Stimulated activated CD4-positive, alpha-beta T cell treated with anti-CD3 and anti-CD28 coated beads, Interleukin-1b, Interleukin-23, amount 100 ng/mL, for 1 hour (primary cell): ENCODE measurements at places on chromosomes 4 and X.

DNA sequence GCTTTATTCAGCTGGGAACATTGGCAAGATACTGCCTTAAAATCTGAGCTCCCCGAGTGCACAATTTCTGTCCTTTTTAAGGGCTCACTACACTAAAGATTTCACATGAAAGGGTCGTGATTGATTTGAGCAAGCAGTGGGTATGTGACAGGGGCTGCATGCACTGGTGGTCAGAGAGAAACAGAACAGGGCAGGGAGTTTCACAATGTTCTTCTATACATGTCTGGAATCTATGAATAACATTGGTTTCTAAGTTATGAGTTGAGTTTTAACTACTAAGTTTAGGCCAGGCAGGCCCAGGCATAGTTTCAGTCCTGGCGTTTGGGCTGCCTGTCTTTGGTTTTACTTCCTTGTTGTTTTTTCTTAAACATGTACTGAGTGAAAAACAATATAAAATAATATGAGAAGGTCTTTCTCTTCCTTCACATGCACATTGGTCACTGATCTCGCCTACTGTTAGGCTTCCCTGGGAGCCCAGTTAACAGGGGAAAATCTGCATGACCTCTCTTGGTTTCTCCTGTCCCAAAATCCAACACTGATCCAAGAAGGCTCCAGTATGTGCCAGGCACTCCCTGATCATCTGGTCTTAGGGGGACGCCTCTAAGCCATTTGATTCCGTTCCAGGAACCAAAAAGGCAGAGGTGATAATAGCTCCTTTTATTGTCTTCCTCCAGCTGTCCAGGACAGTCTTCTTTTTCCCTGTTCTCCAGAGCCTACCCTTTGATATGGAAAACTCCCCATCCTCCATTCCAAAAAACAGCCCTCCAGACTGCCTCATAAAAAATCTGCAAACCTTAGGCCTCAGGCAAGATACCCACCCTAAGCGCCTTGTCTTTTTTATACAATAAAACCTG lies at the start of gene UGT2B17:
UGT2B17 (minus strand) TSS at position 51 of the 854 bp plus-strand sequence. CDS start 7,838 bp downstream, outside the sequence.
- no peak for DNase-seq

DNA sequence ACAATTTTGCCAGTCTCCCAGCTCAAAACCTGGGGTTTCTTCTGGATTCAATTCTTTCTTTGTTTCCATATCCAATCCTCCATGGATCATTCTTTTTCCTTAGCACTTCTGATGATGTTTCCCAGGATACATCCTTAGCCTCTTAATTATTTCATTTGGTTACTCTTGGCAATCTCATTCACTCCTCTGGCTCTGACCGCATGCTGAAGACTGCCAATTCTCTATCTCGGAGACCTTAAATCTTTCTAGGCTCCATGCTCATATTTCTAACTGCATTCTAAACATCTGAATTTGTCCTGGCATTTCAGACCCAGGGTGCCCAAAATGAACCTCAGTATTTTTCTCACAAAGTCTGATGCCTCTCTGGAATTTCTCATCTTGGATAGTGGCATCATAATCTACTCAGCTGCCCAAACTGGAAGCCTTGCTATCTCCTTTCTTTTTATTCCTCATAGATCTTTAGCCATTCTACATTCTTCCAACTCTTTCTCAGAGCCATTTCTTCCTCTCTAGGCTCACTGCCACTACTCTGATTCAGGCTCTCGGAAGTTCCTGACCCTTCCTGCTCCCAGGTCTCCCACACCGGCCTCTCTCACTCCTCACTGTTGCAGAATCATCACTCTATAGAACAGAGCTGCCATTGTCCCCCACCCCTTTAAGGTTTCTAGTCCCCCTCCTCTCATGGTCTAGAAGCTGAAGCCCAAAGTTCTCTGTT lies 290.2 kb downstream of the CAMK2D start:
- DNase-seq, result no peak

- no peak for DNase-seq
These were observed 18.7 kb upstream of the GPR34 start for GRCh38 chrX:41670112-41670511.

- peak; percentile 46 for DNase-seq
These were observed 26.8 kb upstream of the BOD1L1 start for GRCh38 chr4:13654162-13654797.

DNA sequence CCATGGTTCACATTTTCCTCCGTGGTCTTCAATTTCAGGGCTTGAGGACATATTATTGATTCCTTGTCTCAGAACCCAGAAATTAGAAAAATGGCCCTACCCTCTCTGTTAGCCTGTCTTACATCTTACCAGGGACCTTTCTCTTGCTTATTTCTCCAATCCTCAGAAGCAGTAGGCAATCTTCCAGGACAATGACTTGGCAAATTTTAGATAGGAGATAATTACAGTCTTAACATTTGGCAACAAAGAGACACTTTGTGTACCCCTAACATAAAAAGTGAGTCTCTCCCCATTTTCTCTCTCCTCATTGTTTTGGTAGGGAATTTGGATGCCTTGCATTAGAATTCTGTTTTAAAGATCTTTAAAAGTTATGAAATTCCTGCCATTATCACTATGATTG lies 778.1 kb upstream of the SLIT2 start:
- DNase-seq, result no peak

- DNase-seq, result no peak
These were observed 53.5 kb downstream of the DCLK2 start for GRCh38 chr4:150131581-150132228.

- DNase-seq, result no peak
These were observed 231.1 kb upstream of the ARHGAP24 start for GRCh38 chr4:85243857-85244256.

- no peak for DNase-seq
These were observed 37.9 kb downstream of the WDR1 start for GRCh38 chr4:10078481-10079233.

DNA sequence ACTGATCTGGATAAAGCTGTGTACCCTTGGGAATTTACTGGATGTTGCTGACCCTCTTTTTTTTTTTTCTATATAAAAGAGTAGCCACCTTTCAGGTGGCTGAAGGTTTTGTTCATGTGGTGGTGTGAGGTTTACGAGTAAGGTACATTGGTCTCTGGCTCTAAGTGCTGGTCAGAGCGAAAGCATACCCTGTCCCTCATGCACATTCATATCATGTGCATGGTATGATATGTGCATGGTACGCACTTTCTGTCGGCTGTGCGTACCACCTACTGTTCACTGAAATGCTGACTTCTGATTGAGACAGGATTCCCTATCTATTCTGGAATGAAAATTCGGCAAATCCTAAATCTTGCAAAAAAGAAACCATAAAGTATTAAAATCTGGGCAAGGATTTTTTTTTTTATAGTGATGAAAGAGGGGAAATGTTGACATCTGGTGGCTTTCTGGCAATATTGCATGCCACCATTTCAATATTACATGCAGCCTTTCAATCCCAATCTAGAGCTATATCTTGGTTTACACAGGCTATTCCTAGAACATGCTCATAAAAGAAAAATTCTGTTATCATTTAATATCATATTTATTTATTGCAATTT lies 32.8 kb downstream of the FAM149A start:
- no peak for DNase-seq

- no peak for DNase-seq
These were observed 4.4 kb upstream of the PGM2 start for GRCh38 chr4:37821953-37822605.

GRCh38 chr4:161714022-161714751 lies 449.6 kb downstream of the FSTL5 start:
- no peak for DNase-seq

GRCh38 chrX:31186693-31187338 lies 115.0 kb upstream of the FTHL17 start:
- no peak for DNase-seq

- DNase-seq, result no peak
These were observed 25.4 kb upstream of the ARSD start for GRCh38 chrX:2954541-2954940.

DNA sequence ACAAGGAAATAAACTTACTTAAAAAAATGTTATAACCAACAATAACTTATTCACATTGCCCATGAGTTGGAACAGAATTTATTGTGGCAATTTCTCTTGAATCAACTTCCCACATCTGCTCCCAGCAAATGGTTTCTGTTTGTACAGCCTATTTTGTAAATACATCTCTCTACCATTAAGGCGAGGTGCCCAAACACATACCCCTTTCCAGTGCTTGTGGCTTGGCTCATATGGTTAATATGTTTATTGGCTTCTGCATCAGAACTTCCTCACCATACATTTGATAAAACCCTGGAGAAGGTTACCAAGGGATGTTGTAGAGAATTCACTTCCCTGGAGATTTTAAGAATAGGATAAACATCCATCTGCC lies 207.1 kb downstream of the SOWAHB start:
- no peak for DNase-seq

GRCh38 chr4:84319124-84319523 lies 180.0 kb downstream of the NKX6-1 start:
- no peak for DNase-seq

- DNase-seq, result no peak
These were observed at the start of gene PRICKLE3 for GRCh38 chrX:49186125-49187027. Gene PRICKLE3, minus strand, starts transcription at chrX:49186373. Its CDS starts 76 bp downstream, at chrX:49186297.

DNA sequence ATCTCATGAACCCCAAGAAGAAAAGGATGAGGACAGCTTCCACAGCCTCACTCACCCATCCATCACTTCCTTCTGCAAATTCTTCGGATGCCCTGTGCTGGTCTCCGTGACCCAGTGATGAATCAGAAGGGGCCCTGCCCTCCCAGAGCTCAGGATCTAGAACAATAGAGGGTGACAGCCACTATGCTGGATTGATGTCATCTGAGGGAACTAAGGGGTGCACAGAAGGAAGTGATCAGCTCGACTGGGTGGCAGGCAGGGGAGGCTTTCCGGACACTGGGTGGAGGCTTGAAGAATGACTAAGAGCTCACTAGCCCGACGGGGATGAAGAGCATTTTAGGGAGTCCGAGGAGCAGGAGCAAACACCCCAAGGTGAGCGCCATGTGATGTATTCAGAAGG lies 1.4 kb upstream of the ZNF185 start:
- DNase-seq, result no peak

GRCh38 chr4:159312236-159312635 lies 209.4 kb downstream of the RAPGEF2 start:
- no peak for DNase-seq

GRCh38 chr4:184536065-184536880 lies 61.9 kb upstream of the IRF2 start:
- no peak for DNase-seq

DNA sequence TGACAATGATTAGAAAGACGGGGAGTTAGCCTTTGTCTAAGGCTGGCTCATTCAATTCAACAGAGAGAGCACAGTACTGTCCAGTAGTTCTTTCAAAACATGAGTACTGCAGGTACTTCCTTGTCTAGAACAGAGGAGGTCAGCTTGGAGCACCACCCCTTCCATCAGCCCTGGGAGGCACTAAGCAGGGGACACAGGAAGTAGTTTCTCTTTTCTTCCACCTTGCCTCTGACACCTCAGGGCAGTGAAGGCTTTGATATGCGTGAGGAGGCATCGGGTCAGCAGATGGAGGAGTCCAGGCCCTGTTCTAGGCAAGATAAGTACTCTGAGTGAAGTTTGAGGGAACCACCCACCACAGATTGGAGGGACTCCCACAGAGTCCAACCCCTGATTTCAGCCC lies 33.1 kb downstream of the MAGEB10 start:
- DNase-seq, result no peak

DNA sequence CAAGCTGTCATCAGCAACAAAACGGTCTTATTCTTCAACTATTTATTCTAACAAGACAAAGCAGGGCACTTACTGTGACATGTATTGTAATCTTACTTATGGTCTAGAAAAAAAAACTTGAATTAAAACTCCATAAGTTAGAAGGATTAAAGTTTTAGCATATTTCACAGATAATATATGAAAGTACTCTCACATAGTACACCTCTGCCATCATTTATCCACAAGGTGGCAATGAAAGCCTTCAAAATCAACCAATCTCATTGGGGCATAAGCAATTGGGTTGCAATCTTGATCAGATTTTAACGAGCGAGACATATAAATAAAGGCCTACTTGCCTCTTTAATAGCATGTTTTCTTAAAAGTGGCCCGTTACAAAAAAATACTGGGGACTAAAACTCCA lies 1382.9 kb downstream of the FAM133A start:
- DNase-seq, result no peak

- peak; percentile 38 for DNase-seq
These were observed 50.0 kb downstream of the TMA16 start for GRCh38 chr4:163544407-163545038.

DNA sequence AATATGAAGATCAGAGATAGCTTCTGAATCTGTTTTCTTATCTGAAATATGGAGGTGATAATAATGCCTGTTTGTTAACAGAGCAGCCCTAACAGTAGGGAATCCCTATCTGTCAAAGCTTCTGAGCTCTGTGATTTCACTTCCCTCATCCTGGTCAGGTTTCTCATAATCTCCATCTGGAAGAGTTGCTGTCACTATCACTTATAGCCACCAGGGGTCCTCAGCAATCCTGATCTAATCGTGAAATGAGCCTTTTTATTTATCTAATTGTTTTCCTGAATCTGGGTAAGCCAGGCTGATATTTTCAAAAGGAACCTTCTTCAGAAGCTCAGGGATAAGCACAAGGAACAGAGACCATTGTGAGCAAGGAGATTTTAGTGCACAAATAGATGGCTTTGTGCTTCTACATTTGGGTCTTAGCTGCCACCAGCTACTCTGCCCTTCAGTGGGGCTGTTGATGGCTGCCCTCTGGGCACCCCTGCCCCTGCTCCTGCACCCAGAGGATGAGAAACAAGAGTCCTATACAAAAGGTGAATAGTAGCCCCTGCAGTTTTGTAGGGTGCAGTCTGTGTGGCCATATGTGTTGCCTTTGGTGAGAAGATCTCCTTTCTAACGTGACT lies 196.4 kb upstream of the RADX start:
- no peak for DNase-seq

GRCh38 chr4:95956094-95956493 lies 116.2 kb downstream of the PDHA2 start:
- no peak for DNase-seq

- DNase-seq, result no peak
These were observed 40.1 kb downstream of the SLC16A2 start for GRCh38 chrX:74461384-74461783.

DNA sequence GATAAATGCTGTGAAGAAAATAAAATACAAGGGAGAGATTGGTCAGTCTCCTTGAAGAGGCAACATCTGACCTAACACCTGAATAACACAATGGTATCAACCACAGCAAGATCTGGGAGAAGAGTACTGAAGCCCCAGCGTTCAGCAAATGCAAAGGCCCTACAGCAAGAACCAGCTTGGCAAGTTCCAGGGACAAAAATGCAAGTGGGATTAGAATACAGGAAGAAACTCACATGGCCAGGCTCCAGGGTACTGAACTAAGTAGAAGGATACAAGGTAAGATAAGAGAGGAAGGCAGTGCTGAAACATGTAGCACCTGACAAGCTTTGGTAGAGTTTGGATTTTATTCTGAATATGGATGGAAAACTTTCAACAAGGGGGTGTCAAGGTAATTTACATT lies 3.6 kb downstream of the SMIM14 start:
- DNase-seq, result no peak

- DNase-seq, result no peak
These were observed 3.6 kb upstream of the AMOT start for GRCh38 chrX:112844250-112844649.

DNA sequence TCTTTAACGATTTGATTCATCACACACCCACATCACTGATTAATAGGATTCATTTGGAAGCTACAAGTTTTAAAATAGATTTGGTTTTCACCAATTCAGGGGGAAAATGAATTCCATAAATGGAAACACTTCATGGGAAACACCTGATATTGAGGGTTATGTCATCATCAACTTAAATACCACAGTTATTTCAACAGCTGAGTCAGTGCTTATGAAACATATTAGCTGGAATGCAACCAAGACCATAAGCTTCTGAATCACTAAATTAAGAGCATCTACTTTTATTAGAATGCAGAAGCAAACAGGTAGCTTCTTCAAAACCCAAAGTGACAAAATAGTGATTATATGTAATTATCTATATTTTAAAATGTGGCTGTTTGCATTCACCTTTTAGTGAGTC lies 207.8 kb upstream of the DCAF8L1 start:
- DNase-seq, result no peak
